COR-L47 (cell line): ENCODE measurements at places on chromosomes 2 and 18.

- no peak for DNase-seq
These were observed 859 bp upstream of the INO80D start for GRCh38 chr2:206086716-206087350.

- no peak for DNase-seq
These were observed 986.3 kb upstream of the CELF4 start for GRCh38 chr18:38551881-38552280.

GRCh38 chr2:100321179-100321865, 979 bp downstream of the LONRF2 start:
- DNase-seq = peak; percentile 74

DNA sequence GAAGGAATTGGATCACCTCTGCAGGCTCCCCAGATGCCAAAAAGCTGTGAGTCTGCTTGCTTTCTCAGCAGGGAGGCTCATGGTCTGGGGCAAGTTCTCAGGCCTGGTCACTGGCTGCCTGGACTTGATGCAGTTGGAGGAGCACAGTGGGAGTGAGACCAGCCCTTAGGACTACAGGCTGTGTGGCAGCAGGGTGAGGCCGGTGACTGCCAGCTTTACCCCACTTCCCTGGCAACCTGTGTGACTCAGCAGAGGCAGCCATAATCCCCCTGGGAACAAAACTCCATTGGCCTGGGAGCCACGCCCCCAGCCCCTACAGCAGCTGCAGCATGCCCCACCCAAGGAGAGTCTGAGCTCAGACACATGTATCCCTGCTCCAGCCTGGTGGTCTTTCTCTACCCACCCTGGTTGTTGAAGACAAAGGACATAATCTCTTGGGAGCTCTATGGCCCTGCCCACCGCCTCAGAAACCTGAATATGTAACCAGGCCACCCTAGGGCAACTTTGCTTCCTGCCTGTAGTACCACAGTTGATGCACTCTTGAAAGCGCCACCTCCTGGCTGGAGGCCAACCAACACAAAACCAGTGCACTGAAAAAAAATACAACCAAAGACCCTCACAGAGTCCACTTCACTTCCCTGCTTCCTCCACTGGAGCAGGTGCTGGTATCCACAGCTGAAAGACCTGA, 106.8 kb upstream of the SPATS2L start:
- DNase-seq = no peak

DNA sequence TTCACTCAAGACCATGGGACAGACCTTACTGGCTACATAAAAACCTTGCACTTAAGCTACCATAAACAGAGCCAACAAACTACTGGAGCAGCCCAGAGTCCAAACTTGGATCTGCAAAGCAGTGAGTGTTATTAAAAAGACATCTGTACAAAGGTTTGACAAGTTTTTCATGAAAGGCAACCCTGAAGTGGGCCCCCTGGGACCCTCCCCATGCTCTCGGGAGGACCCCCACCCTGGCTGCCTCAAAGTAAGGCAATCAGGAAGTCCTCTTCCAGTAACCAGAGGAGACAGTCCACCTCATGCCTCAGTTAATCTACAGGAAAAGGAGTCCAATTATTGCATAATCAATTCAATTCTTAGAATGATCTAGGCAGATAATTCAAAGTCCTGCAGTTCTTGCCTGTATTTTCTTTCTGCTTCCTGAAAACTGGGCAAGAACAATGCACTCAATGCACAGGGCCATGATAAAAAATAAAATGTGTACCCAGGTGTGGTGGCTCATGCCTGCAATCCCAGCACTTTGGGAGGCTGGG, 69.7 kb downstream of the TBC1D8 start:
- no peak for DNase-seq

DNA sequence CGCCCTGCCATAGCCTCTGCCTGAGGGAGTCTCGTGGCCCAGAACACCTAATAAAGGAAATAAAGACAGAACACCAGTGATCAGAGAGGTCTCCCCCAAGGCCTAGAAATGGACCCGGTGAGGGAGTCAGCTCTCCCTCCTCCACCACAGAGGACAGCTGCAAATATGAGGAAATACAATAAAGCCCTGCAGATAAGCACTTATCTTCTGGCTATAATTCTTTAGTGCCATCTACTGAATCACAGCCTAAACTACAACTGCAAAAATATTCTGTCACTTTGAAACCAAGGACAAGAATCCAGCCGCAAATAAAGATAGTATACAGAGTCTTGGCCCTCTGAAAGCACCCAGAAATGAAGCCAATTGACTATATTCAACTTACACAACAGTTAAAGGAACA, 42.4 kb upstream of the TACR1 start:
- DNase-seq = no peak

DNA sequence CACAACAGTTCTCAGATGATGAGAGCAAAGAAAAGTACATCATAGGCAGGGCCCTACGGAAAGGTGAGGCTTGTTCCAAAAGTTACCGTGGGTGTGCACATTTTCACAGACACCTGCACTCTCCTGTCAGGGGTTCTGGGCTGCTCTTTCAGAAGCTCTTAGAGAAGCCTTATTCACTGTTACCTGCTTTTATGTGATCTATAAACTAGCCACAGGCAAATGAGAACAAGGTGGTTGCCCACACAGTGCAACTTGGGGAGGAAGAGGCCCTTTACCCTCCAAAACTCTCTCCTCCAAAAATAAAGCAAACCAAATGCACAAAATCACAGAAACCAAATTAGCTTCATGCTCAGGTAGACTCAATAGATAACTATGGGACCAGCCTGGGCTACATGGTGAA, 11.1 kb upstream of the CUL3 start:
- DNase-seq = no peak

DNA sequence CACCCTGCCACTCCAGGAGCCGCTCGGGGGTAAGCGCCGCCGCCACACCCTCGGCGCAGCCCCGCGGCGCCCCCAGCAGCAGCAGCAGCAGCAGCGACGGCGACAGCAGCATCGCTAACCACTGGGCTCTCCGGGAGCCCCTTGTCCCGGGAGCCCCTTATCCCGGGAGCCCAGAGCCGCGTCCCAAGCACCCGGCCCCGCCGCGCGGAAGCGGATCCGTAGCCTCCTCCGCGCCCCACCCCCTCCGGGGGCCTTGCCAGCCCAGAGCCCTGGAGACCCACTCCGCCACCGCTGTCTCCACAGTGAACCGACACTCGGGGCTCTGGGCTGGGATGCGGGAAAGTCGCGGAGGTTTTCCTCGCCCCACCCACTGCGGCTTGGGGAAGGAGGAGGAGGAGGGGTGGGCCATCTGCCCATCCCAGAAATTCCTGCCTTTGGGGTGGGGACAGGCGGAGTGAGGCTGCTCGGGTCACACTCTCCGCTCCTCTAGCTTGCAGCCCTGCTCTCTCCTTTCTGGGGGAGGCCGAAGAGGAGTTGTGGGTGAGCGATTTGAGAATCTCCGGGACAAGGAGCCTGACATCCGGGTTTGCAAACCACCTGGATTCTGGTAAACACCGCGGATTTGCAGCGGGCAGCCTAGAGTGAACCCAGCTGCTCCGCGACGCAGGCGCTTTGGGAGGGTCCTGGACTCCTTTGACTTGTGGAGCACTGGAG, at the start of gene PLA2R1:
Gene PLA2R1 (minus strand): TSS at position 324 of the 714 bp plus-strand sequence. CDS start 212 bp downstream, at position 112.
- DNase-seq = no peak

- peak; percentile 72 for DNase-seq
These were observed 22.5 kb downstream of the C1QL2 start for GRCh38 chr2:119136093-119136492.

DNA sequence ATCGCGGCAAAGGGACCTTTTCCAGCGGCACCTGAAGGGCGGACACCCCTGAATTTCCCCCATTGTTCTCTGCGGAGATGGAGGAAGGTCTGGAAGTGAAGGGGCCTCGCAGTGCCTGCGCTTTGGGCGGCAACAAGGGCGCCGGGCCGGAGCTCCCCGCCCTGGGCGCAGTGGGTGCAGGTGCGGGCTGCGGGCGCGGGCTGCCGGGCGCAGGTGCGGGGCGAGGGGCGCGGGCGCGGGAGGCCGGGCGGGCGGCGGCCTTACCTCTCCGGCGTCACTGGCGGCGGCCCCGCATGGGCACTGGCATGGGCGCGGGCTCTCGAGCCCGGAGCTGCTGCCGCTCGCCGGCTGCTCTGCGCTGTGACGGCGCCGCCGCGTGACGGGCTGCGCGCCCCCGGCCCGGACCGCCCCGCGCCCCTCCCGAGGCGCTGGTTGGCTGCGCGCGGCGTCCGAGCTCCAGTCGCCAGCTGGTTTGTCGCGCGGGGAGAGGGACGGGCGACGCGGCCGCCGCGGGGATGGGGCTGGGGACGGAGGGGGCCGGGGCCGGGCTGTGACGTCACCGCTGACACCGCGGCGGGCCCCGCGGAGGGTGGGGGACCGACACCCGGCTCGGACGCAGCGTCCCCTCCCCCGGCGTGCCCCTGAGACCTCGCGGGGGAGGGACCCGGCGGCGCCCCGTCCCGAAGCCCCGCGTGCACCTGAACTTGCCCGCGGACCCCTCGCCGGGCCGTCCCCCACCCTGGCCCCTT, at the start of gene KIF1A:
Gene KIF1A (minus strand): TSS at position 362 of the 749 bp plus-strand sequence. CDS start 22,467 bp downstream, outside the sequence.
- DNase-seq = peak; percentile 84

DNA sequence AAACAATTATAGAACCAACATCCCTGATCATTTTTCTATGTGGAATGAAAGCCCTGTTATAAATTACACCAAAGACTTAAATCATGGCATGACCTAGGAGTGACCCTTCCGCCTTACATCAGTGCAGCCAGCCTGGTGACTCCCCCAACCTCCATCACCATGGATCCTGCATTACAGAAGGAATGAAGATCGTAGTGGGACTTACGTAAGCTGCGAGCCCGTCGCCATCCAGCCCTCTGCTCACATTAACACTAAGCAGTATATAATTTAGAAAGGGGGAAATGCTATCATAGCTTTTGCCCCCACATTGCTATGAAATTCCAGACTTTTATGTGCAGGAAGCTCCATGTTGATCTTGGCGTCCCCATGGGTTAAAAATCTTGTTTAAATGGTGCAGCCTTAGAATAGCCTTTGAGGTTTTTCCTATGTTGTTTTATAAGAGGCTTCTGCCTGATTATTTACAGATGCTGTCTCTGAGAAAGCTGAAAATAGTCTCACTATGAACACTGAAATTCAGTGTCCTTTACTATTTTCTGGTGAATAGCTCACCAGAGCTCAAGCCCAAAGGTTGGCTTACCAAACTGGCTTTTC, 76.3 kb downstream of the COLEC12 start:
- DNase-seq = no peak

DNA sequence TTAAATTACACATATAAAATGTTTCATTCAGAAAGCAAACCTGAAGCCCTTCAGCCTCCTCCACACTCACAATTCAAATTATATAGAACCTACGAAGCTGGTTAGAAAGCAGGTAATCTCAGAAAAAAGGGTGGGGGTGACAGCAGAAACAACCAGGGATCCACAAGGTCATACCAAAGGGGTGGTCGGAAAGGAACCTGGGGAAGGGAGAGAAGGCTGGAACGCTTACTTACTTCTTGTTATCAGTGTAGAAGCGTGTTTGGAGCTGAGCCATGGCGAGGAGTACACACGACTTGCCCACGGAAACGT, 316 bp downstream of the WDR12 start:
- no peak for DNase-seq

DNA sequence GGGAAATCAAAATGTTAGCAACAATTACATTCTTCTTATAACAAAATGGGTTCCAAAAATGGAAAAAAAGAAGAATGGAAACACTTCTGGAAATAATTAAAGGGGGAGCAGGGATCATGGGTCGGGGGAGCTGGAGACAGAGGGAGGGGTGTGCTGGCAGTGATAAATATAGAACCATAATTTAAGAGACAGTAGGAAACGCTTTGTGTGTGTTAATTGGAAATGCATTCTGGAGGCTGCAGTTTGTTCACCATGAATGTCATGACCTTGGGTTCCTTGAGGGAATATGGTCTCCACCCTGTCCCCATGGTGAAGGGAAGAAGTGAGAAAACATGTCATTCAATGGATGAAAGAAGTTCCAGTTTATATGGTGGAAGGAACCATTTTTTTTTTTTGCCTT, 540.7 kb downstream of the TNS1 start:
- no peak for DNase-seq

- DNase-seq = no peak
These were observed 132.2 kb upstream of the ITGB6 start for GRCh38 chr2:160332318-160332717.

GRCh38 chr2:229575569-229576315, 138.6 kb downstream of the DNER start:
- DNase-seq = no peak

- peak; percentile 68 for DNase-seq
These were observed 107.6 kb upstream of the CYRIA start for GRCh38 chr2:16773080-16773713.

DNA sequence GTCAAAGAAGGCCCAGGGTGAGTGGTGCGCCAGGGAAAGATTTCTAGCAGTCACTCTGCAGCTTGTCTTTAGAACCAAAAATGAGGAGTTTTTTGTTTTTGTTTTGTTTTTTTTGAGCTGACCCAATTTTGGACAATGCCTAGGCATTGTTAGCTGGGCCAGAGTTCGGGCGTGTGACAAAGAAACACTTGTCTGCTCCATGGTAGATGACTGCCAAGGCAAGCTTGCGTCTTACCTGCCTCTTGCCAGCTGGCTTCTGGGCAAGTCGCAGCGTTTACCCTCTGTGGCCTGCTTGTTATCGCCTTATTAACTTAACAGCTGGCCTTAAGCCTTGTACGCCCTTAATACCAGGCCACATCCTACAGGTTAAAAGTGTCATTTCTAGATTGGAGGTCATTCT, 114.3 kb downstream of the GALNT1 start:
- DNase-seq = no peak

DNA sequence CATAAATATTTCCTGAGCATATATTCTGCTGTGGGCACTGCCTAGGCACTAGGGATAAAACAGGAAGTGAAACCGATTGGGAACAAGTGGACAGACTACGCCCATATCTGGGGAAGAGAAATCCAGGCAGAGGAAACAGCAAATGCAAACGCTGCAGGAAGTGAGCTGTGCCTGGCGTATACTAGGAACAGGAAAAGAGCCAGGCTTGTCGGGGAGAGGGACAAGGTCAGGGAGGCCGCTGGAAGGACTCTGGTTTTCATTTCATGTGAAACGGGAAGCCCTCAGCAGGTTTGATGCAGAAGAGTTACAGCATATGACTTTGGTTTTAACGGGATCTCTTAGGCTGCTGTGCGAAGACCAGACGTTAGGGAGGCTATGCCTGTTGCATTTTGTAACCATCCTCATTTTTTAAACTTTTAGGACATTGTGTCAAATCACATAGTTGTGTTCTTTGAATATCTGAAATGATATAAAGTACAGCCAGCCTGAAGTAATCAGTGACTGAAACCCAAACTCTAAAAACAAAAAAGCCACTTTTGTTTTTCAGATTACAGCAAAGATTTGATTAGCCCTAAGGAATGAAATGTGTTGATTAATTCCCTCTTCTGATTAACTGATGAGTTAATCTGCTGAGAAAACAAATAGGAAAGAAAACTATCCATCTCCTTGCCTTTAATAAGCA, 110.2 kb upstream of the PIEZO2 start:
- DNase-seq = no peak

GRCh38 chr2:10427618-10427949, 20.5 kb downstream of the ODC1 start:
- no peak for DNase-seq

GRCh38 chr18:77366720-77367641, 117.3 kb downstream of the GALR1 start:
- peak; percentile 97 for DNase-seq

- no peak for DNase-seq
These were observed 131.3 kb downstream of the MCFD2 start for GRCh38 chr2:46784278-46784677.
